Fibroblast of pulmonary artery (primary cell): ENCODE measurements at places on chromosomes 2 and 18.

- DNase-seq: no peak
Observed at GRCh38 chr2:241598061-241598460, 38.9 kb downstream of the THAP4 start.

DNA sequence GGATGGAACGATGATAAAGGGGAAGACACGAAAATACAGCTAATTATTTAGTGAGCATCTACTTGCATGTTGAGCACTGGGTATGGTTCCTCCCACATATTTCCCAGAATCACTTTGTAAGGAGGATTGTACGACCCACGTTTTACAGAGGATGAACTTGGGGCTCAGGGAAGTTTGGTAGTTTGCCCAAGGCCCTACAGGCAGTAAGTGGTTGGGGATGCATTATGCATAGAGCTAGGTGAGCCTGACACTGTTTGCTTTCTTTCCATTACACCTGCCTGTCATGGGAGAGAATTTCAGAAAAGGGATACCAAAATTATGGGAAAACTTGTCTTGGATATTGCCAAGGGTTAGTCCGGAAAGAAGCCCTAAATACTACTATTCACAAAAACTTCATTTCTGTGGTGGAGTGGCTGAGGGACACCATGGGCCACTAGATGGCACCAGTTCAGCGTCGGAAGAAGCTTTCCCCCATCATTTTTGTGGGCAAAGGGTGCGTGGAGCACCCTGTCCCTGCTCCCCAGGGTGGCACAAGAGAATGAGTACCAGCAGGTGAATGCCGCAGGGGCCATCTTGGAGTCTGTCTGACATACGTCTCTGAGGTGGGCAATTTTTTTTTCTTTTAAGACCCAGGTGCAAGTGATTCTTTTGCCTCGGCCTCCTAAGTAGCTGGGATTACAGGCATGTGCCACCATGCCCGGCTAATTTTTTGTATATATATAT is 23.5 kb upstream of the C18orf32 start:
- peak; percentile 73 for DNase-seq

GRCh38 chr2:138087751-138088593 is 123.7 kb downstream of the HNMT start:
- DNase-seq: no peak

GRCh38 chr2:169734169-169734847 is 676 bp downstream of the KLHL23 start:
- DNase-seq: no peak

DNA sequence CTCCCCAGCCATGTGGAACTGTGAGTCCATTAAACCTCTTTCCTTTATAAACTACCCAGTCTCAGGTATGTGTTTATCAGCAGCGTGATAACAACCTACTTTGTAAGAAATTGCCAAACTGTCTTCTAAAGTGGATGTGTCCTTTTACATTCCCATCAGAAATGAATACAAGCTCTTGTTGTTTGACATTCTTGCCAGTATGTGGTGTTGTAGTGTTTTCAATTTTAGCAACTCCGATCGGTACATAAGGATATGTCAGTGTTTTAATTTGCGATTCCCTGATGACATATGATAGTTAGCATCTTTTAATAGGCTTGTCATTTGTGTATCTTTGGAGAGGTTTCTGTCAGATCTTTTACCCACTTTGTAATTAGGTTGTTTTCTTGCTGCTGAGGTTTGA is 1156.3 kb upstream of the CRIM1 start:
- no peak for DNase-seq

DNA sequence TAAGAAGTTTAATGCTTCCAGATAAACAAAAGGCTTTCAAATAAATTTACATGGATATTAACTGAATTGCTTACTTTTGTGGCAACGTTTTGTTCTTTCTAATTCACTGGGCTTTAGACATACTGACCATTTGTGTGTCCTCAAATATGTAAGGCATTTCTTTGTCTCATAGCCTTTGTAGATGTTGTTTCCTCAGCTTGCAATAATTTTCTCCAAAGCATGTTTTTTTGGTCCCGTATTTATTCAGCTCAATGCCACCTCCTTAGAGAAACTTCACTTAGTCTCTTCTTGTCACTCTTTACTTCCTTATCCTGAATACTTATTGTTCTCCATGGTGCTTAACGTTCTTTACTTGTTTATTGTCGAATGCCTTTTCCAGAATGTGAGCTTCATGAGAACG is 98.5 kb downstream of the NUP35 start:
- DNase-seq: no peak

DNA sequence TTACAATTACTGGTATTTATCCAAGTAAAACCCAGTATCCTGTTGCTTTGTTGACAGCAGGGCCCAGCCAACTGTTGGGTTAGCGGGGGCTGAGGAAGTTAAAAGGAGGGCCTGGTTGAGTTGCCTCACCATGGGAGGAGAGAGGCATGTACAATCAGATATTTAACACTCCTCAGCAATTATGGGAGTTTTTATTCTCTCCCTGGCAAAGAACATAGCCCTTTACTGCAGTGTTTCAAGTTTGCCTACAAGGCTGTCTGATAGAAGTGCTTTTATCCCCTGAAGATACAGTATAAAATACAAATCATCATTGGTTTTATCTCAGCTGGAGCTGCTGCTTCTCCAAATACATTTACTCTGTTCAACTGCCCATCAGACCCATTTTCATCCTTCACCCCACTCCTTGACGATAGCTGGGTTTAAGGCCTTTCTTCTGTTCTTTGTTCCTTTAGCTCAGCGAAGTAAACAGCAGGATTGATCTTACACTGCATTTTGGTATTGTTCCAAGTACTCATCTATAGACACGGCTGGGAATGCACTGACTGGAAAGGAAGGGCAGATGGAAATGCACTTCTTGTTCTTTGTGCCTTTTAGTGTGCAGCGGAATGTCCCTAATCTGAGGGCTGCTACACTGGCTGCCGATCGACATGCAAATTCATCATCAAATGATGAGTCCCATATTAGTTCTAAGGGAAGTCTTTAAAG is 402.5 kb upstream of the SPRED2 start:
- no peak for DNase-seq
